CD4-positive, alpha-beta T cell treated with Interleukin-17A for 4 hours (primary cell): ENCODE measurements at places on chromosomes 7 and 10.

GRCh38 chr10:6153845-6154244 is 48.9 kb upstream of the PFKFB3 start:
- DNase-seq: no peak

- no peak for DNase-seq
These were observed 578.5 kb upstream of the MKI67 start for GRCh38 chr10:128704716-128705115.

DNA sequence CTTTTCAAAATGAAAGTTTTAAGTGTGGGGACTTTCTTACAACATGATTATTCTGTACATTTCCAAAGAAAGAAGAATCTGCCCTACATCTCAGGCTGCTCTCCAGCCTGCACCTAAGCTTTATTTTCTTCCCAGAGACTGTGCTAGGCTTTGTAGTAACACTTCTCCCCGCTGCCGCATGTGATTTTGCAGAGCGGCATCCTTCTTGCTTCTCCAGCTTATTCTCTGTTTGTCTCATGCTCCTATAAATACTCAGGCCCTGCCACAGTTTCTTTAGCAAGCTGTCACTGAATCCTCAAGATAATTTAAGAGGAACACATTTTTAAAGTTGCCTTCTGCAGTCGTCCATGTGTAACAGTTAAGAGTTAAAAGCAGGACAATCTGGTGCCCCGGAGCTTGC is 53.5 kb downstream of the INSYN2A start:
- no peak for DNase-seq

DNA sequence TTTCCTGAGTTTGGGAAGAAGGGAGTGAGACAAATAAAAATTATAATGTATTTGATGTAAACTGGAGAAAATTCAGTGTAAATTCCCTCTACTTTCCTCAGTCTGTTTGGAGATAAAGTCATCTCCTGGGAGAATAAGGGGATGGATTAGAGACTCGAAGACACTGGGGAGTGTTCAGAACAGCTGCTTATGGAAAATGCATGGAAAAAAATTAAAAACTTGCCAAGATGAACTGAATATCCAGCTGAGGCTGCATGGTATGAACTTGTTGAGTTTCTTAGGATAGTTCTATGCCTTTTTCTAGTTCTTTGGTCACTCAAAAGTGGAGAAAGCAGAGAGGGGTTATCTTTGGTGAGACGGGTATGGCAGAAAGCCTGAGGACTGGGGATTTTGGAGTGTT is 210.5 kb downstream of the BICC1 start:
- DNase-seq: no peak

DNA sequence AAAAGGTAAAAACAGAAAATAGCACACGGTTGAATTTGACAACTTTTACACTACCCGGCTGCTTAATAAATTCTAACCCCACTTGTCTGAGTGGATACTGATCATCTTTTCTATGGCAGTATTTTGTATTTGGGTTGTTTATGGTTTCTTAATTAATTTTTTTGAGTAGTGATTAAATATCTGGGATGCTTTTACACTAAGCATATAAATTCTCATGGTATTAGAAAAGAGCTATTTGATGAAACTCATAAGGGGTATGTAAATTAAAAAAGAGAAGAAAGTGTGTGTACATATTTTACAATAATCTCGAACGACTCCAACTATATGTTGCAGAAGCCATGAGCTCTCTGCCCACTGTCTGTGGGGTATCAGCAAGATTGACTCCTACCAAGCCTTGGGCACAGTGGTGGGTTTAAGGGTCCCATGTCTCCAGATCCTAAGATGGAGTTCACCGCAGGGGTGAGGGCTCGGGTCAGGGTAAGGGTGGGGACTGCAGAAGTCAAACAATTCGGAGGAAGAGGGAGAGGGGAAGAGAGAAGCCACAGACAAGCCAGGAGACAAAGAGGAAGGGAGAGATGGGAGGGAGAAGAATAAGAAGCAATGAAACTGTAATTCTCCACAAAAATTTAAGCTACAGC is 7.6 kb upstream of the HOXA13 start:
- no peak for DNase-seq

DNA sequence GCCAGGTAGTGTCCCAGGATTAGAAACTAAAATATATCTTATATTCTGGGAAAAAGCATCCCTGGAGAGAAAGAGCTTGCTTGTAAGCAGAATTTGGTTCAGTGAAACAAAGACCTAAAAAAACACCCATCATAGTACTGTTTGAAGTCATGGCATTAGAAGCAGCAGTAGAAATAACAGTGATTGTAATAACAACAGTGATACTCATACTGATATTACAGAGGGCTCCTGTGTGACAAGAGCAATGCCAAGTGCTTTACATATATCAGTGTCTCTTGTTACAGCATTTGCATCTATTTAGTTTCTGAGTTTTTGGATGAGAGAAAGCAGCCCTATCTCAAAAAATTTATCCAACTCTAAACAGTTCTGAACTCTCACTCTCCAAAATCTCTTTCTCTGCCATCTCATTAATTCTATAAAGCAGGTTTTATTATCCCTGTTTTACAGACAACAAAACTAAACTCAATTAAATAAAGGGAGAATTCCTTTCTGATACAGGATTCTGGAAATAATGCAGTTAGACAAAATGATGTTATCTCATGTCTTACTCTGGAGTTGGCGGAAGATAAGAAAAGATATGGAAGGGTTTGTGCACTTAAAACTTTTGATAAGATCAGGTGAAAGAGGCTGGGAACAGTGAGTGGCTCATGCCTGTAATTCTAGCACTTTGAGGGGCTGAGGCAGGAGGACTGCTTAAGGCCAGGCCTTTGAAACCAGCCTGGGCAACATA is 146.5 kb upstream of the AOAH start:
- no peak for DNase-seq

- no peak for DNase-seq
These were observed 41.7 kb upstream of the LOXL4 start for GRCh38 chr10:98309366-98310355.

GRCh38 chr10:125333769-125334168 is 173.4 kb upstream of the CTBP2 start:
- no peak for DNase-seq

GRCh38 chr7:156703773-156704482 is 63.4 kb downstream of the RNF32 start:
- no peak for DNase-seq

DNA sequence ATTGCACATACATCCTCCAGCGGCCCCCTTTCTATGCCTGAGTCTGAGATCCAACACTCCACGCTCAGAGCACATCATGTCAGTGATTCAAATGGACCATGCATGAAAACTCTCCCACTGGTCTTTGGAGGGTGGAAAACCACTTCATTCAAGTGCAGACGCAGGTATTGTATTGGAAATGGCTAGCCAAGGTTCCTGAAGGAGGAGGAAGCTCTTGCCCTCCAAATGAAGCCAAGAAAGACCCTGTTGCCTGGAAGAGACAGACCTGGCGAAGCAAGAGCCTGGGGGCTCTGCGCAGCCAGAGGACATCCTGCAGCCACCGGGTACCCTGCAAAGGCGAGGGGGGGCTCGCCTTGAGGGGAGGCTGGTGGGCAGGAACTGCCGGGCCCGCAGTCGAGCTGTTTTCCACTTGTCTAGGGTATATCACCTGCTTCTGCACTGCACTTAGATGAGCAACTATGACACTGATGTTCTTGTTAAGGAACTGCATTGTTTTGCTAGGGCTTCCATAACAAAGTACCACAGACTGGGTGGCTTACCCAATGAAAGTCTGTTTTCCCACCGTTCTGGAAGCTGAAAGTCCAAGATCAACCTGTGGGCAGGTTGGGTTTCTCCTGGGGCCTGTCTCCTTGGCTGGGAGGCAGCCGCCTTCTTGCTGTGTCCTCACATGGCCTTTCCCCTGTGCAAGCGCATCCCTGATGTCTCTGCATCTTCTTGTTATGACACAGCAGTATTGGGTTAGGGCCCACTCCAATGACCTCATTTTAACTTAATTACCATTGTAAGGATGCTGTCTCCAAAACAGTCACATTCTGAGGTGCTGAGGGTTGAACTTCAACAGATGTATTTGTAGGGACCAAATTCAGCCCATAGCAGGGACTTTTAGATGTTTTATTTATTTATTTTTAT is 233.4 kb downstream of the ARHGAP12 start:
- DNase-seq: no peak

- DNase-seq: no peak
These were observed 79.9 kb downstream of the ZMIZ1 start for GRCh38 chr10:79148452-79149344.

DNA sequence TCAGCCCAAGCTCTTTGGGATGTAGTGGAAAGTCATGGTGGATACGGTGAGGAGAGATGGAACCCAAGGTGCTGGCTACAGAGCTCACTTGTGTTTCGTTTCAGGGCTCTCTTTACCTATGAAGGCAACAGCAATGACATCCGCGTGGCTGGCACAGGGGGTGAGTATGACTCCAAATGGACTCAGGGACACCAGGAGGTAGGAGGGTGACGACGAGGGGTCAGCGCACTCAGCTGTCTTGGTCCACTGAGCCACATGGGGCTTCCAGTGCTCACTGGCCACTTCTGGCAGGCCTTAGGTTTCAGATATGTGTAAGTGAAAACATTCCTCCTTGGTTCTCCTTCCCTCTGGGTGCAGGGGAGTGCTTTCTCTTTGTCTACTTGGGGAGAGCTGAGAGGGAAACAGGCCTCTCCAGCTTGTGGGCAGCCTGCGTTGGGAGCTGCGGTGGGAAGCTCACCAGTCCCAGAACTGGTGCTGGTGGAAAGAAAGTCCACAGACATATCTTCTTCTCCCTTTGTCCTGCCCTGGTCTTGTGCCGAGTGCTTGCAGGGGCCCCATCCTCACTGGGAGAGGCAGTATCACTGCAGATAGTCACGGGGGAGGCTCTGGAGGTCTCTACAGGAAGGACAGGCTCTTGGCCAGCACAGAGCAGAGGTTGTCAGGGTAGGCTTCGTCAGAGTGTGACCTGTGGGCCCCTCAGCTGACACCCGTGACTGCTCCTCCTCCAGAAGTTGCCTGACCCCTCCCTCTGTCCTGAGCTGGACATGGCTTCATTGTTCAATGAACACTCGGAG is 5.8 kb downstream of the DBNL start:
- no peak for DNase-seq

DNA sequence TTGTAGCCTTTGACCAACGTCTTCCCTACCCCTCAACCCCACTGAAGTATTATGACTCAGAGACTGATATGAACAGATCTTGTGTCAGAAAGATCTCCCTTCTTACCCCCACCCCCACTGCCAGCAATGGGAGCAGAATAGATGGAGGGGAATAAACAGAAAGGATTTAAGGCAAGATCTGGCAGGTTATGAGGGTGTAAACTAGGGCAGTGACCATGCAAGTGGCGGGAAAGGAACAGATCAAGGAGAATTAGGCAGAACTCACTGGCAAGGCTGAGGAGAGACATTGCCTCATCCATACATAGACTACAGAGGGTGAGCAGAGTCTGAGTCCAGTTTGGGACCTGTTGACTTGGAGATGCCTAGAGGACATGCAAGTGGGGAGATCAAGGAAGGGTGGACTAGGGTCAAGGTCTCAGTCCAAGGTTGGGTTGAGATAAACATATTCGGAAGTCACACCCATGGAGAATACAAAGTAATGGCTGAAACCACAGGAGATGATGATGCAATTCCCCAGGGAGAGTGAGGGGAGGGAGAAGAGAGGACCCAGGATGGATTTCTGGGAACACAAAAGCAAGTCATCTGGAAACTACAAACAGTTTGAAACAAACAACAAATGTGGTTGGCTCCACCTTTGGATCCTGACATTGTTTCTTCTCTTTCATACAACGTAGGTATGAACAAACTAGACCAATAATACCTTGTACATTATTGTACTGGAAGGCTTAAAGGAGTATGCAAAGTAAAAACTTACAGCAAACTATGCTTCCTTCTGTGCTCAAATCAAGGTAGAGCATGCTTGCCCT is 44.9 kb upstream of the IL6 start:
- DNase-seq: no peak

- DNase-seq: peak; percentile 59
These were observed 27.2 kb downstream of the IKZF1 start for GRCh38 chr7:50331564-50332208.

DNA sequence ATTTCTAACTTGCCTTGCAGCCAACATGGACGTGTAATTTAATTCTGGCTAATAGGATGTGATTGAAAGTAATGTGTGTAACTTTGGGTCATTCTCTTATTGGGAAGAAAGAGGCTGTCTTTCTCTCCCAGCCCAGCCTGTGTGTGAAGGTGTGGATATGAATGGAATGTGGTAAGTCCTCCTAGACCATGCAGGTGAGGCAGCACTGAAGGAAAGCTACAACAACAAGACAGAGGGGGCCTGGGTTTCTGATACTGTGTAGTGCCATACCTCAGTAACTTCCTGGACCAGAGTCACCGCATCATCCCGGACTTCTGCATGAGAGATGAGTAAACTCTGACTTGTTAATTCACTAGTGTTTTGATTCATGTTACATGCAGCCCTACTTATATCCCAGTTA is 237.0 kb downstream of the EXOC4 start:
- no peak for DNase-seq

DNA sequence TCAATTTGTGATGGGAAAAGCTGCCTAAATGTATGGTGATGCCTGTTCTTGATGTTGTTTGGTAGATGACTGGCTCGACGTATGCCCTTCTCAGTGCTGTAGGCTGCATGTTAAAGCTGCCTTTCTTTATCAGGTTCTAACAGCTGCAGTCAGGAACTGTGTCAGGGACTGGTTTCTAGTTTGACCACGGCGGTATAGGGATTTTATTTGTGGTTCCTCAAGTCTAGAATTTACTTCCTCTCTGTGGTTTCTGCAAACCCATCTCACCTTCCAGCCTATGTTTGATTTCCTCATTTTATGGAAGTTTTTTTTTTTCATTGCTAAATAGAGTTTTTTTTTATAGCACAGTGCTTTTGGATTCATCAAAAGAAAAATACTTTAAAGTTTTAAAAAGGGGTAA is 26.5 kb downstream of the LMTK2 start:
- peak; percentile 10 for DNase-seq

DNA sequence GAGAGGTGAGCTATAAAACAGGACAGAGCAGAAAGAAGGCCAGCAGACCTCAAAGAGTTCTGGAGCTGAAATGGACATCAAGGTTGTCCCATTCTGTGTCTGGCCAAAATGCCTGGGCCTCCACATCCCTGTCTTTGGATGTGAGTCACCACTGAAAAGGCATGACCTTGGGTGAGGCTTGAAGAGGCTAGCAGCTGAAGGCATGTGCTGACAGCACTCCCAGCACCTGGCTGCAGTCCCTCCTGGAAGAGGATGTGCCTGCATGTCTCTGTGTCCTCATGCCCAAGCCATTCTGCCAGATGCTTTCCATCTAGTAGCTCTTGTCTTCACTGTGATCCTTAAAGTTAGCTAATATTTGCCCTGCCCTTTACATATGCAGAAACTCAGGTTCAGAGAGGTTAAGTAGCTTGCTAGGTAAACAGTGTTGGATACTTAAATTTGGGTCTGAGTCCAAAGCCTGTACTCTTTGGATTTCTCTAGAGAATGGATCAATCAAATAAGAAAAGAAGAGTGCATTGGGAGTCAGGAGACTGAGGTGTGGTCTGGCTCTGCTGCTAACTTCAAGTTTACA is 35.8 kb downstream of the HECW1 start:
- no peak for DNase-seq

DNA sequence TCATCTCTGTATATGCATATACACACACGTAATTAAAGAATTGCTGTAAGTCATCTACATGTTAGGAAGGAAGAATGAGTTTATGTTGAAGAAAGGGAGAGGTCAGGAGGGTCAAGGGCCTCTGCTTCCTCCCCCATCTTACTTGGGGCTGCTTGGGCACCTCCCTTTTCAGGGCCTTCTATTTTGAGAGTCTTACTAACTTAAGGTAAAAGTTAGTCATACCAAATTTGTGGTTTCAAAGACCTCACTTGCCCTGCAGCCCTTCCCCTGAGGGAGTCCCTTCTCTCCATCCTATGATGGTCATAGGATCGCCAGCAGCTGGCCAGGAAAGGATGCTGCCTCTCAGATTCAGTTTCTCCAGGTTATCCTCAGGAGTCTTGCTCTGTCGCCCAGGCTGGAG is 2.6 kb downstream of the PLEKHS1 start:
- no peak for DNase-seq

- no peak for DNase-seq
These were observed 113.6 kb upstream of the BTBD16 start for GRCh38 chr10:122157451-122157850.
